ENCODE measurements at places on chromosomes 5 and 9.

- DNase-seq = no peak
Observed at GRCh38 chr9:136590821-136591752, 45.2 kb upstream of the NOTCH1 start.

- DNase-seq = no peak
Observed at GRCh38 chr9:18060269-18060934, 413.6 kb upstream of the ADAMTSL1 start.

DNA sequence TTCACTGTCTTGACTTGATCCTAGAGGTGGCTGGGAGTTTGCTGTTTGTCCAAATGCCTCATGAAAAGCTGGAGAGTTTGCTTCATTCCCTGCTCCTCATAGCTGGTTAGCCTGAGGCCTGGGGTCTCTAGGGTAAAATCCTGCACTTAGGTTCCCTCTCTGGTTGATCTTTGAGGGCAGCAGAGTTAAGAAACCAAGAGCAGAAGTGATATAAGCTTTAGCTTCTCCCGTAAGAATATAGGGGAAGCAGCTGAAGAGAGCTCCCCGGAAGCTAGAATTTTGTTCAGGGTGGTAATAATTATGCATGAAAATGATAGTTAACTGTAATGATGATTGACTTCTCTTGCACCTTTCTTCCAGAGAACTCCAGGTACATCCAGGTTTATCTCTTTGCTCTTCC is 1.4 kb downstream of the FAM53C start:
- no peak for DNase-seq

DNA sequence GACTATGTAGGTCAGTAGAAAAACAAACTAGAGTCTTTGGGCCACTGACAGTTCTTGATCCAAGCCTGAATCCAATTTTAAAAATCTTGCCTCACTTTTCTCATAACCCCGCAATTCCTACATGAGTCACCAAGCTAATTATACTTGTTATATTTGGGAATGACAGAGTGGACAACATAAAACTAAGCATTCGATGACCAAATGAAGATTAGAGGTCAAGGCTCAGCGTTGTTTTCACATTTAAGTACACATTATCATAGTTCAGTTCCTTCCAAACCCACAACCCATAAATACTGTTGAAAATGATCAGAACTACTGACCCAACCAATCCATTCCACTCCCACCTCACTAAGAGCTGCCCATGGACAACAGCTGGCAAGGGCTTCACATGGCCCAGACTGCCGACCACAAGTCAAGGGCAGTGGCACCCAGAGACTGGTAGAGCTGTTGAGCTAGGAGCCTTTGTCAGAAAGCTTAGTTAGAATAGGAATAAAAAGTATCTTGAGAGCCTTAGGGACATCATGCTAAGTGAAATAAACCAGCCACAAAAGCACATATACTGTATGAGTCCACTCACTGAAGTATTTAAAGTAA is 64.2 kb downstream of the MYO10 start:
- DNase-seq = no peak

GRCh38 chr9:132184124-132184523 is 22.3 kb downstream of the NTNG2 start:
- DNase-seq = no peak

DNA sequence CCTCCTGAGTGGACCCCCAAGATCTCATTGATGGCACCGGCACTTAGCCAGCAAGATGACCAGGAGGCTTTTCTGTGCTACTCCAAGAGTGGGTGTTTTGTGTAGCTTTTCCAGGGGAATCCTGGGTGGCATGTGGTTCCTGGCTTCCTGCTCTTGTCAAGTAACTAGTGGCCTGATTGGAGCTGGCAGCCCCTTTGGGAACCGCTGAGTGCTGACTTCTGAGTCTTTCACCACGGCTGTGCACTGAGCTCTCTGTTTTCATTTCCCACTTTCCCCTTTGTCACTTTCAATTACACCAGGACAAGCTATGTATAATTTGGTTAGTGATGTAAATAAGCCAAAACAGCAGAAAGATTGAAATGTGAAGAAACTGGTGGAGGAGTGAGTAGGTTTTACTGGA is 255.4 kb downstream of the GOLPH3 start:
- DNase-seq = no peak

- no peak for DNase-seq
Observed at GRCh38 chr9:114221706-114222465, 66.5 kb downstream of the COL27A1 start.

GRCh38 chr9:13278368-13279246 is 885 bp downstream of the MPDZ start:
- peak; percentile 51 for DNase-seq

DNA sequence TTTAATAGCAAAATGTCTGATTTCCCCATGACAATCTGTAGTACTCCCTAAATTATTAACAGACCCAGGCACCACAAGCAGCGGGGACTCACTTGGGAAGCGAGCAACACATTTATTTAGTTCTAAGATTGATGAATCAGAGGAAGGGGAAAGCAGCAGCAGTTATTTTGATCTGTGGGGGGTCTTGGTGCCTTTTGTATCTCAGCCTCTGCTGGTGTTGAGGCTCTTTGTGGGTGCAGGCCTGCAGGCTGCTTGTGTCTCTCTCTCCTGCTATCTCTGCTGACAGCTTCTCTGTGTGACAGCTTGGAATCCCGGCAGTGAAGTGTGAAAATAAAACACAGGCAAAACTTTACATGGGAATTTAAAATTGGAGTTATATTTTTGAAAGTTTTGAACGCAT is 878.2 kb upstream of the DMAC1 start:
- no peak for DNase-seq

DNA sequence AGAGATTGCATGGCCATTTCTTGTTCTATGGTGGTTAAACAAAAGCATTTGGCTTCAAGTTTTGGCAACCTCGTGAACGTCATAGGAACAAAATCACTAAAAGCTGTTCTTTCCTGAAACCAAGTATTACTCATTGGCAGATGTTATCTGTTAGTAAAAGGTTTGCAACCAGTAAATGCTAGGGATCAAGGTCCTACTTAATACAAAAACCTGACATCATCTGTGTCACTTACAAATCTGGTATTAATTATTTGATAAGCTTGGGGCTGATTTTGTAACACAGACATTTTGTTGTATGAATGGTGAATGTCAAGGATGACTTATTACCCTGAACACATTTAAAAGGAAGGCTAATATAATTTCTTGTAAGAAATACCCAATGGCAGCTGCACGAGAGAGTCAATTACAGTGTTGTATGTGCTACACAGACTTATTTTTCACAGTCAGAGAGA is 486.4 kb upstream of the ZNF608 start:
- no peak for DNase-seq

GRCh38 chr5:4802044-4802443 is 338.1 kb upstream of the ADAMTS16 start:
- no peak for DNase-seq

GRCh38 chr9:92342825-92343488 is 17.2 kb downstream of the CENPP start:
- no peak for DNase-seq

DNA sequence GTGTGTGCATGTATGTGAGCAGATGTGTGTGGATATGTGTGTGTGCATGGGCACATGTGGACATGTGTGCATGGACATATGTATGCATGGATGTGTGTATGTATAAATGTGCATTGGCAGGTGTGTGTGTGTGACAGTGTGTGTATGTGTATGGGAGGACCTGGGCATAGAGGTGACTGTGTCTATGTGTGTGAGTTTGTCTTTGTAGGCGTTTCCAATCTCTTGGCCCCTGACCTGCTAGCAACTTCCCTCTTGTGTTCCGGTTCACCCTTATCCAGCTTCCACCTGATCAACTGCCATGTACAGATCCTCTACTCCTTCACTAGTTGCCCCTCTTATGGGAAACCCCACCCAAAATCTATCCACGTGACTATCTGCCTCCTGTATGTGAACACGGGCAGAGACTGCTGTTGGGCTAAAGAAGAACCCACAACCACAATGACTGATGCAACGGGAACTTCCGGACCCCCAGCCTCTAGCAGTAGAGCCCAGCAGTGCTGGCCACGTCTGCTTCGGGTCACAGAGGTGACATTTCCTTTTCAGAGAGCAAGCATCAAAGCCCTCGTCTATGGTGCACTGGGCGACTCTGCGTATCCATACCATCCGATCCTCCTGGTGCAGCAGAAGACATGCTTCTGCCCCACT is 24.9 kb upstream of the GADD45G start:
- DNase-seq = no peak

- no peak for DNase-seq
Observed at GRCh38 chr5:89570557-89570956, 687.6 kb upstream of the MEF2C start.

DNA sequence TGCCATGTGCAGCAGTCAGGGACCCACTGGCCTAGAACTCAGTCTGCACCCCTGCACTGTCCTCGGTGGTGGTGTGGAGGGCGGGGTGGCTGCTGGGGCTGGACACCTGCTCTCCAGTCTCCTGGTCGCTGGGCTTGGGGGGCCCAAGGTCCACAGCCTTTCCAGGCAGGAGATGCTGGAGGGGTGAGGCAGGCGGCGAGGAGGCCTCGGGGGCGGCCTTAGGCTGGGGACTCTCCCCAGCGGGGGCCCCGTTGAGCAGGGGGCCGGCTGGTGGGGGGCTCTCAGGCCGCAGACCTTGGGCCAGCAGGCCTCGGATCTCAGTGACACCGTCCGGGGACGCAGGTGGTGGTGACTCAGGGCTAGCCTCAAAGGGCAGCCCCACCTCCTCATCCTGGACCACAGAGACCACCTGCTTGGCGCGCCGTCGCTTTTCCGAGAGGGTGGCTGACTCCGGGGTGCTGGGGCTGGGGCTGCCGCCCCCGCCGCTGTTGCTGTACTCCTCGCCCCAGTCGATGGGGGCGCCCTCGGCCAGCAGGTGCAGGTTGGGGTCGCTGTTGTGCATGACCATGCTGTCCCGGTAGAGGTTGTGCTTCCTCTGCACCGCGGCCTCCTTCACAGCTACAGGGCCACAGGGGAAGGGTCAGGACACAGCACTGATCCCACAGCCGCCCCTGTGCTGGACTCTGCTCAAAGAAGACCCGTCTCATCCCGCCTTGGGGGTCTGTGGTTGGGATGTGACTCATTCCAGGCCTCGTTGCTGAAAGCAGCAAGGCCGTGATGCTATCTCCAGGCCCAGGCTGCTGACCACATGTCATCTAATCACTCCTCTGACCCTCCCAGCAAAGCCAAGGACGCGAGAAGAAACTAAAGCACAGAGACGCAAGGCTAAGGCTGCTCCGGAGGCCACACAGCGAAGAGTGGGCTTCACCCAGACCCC is 55.8 kb downstream of the LRSAM1 start:
- DNase-seq = no peak

DNA sequence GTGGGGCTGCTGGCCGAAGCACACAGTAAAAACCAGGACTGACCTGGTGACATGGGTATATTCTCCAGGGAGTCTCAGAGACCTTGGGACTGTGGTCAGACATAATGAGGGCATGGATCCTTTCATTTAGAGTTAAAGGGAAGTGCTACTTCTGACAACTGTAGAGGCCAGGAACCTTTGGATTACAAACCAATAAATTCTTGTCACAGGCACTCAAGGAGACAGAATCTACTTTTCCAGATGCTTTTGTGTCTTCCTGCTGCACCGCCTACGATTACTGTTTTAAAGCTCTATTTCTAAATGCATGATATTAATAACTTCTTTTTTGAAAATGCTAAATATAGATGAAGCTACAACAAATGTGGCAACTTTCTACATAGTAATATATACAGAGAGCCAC is 106.5 kb upstream of the LPAR1 start:
- DNase-seq = no peak

- no peak for DNase-seq
Observed at GRCh38 chr5:60888359-60889061, 44.4 kb upstream of the ELOVL7 start.

DNA sequence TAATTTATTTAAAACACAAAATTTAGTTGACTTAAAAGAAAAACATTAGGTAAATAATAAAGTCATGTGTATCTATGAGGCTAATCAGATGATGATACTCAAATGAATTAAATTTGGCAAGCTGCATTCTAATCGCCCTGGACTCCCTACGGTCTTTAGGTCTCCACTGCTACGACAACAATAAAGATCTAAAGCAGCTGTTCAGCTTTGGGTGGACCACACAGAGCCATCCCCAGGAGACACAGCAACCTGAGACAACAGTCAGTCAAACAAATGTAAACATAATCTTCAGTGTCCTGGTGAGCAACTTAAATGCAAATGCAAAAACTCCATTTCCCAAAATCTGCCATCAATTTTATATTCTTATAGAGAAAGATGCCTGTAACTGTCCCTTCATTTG is 65.5 kb downstream of the MCTP1 start:
- no peak for DNase-seq

GRCh38 chr5:71907001-71907588 is 188.0 kb downstream of the CARTPT start:
- no peak for DNase-seq

- no peak for DNase-seq
Observed at GRCh38 chr5:126931963-126932660, 98.2 kb downstream of the MARCHF3 start.

DNA sequence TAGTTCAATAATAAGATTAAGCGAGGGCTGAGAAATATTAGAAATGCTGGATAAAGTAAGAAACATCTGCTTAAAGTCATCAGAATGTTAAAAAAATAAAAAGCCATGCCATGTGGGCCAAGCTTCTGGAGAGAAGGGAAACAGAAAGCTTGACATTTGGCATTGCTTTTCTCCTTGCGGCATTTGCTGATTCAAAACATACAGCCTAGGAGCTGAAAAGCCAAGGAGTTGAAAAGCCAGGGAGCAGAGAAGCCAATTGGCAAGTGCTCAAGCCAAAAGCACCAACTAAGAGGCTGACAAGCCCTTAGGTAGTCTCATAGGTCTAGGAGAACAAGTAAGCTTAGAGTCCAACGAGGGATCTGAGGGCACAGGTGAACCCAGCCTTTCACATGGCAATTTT is 754.3 kb downstream of the TLE4 start:
- no peak for DNase-seq

DNA sequence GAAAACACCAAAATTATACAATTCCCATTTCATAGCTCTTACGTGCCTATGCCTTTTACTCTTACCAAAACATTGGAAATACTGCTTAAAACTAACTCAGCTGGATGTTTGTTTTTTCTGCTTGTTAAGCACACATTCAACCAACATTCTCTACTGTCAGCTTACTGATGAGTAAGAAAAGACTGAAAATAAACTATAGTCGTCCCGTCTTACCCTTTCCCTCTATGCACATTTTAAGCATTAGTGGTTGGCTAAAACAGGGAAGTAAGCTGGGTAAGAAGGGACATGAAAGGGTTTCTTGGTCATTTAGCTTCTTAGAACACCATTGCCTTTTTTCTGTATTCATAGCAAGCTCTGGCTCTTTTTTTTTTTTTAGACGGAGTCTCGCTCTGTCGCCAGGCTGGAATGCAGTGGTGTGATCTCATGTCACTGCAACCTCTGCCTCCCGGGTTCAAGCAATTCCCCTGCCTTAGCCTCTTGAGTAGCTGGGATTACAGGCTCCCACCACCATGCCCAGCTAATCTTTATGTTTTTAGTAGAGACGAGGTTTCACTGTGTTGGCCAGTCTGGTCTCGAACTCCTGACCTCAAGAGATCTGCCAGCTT is 232.1 kb upstream of the PCSK5 start:
- no peak for DNase-seq
